ENCODE measurements at places on chromosomes 4 and X. TPM values are rescaled to one million over a fixed set of nuclear protein-coding genes. Genes with fewer than 3 reads are reported as not detected.

- H3K27ac ChIP-seq = no peak overlapping the region
- H3K36me3 ChIP-seq = no peaks in the 10 kb centered on the region
- H3K27me3 ChIP-seq = no peaks in the 10 kb centered on the region
These were observed 60.6 kb downstream of the CHRDL1 start for GRCh38 chrX:110734894-110735541.

- no peaks in the 10 kb centered on the region for H3K4me1 ChIP-seq
- DNase-seq = no peak
These were observed 7.1 kb downstream of the TASL start for GRCh38 chrX:30570505-30570904.

DNA sequence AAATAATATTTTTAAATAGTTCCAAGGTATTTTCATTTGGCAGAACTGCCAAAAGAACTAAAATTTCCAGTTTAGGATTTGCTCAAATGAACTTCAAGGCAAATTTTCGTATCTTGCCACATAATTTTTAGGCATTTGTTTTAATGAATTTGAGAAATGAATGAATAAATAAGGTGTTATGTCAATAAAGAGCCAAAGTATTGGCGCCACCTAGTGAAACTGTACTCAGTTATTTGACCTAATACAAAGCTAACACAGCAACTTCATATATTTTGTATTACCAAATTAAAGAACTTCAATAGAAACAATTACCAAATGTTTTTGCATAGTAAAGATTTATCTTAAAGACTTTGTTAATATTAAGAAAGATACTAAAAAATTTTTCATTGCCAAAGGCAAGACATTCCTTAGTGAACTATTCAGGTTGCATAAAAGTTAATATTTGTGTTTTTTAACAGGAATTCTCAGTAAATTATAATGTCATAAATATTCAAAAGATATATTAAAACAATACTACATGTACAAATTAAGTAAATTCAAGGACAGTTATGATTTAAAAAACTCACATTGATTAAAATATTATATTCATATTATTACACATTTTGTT, 50.3 kb downstream of the STPG2 start:
- no peak for DNase-seq
- no peaks in the 10 kb centered on the region for H3K27me3 ChIP-seq
- H3K4me1 ChIP-seq = no peaks in the 10 kb centered on the region

The PABPC1L2B gene
- total RNA-seq = not detected

The HHIP gene
- total RNA-seq = 0.16 TPM
